GM18507 (cell line): ENCODE measurements at places on chromosomes 6 and 20.

DNA sequence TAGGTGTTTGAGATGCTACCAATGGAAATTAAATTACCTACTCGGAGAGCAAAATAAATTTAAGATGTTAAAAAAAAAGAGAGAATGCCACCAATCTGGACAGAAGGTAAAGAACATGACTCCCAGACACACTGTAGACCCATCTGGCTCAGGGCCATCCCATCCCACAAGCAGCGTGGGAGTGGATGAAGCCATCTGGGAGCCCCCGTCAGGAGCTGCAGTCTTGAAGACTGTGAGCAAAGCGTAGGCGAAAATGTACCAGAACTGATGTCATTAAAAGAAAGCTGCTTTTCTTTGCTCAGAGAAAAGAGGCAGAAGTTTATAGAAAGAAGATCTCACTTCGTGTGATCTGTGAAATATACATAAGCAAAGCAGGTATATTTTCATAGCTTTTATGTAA, 815.7 kb downstream of the QKI start:
- DNase-seq: no peak

DNA sequence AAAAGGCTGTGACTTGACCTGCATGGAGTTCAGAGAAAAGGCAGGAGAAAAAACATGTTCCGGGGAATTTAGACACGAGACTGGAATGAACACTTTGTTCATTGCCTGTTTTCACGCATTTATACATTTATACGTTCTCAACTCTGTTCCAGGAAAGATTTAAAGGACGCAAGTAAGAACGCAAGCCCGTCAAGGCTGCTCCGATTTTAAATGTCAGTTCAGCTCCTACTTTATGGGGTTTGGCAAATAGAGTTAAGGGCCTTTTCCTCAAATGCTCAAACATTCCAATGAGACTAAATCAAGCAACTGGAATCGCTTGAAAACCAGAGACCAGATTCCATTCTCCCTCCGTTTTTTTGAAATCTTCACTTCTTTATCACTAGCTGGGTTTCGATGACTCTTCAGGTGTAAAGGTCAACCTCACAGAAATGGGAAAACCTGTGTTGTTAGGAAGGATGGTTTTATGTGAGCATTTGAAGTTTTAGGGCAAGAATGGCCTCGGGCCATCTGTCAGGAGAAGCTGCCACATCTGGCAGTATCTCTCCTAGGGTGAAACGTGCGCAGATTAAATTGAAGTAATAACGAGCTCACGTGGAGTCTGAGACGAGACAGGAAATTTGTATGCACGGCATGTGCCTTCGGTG, 24.9 kb downstream of the TTLL2 start:
- no peak for DNase-seq

DNA sequence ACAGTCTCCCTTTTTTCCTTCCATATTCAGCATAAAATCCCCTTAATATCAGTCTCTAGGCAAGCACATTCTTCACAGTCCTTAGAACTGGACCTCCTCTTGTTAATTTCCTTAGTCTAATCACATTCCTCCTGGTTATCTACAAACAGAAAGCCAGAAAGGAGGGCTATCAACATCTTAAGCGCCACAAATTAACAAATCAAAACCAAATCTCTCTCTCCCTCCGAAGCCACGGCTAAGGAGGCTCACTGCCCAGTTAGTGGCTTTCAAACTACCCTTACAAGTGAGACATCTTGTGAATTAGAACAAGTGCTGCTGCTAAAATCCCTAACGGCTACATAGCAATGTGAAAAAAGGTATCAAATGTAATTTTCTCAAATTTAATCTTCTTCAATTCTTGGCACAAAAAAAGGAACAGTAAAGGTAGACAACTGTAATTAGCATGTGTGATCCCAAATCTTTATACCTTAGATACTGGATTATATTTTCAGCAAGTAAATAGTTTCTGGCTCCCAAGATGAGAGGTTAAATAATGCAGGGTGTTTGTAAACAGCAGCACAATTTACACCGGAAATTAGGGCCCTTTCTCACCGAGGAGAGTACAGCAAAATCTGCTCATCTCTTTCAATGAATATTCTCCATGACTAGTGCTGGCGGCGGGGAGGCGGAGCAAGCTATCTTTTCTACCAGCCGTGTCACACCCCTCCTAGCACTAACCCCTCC, 1.4 kb upstream of the TRIM39 start:
- DNase-seq: peak; percentile 47

DNA sequence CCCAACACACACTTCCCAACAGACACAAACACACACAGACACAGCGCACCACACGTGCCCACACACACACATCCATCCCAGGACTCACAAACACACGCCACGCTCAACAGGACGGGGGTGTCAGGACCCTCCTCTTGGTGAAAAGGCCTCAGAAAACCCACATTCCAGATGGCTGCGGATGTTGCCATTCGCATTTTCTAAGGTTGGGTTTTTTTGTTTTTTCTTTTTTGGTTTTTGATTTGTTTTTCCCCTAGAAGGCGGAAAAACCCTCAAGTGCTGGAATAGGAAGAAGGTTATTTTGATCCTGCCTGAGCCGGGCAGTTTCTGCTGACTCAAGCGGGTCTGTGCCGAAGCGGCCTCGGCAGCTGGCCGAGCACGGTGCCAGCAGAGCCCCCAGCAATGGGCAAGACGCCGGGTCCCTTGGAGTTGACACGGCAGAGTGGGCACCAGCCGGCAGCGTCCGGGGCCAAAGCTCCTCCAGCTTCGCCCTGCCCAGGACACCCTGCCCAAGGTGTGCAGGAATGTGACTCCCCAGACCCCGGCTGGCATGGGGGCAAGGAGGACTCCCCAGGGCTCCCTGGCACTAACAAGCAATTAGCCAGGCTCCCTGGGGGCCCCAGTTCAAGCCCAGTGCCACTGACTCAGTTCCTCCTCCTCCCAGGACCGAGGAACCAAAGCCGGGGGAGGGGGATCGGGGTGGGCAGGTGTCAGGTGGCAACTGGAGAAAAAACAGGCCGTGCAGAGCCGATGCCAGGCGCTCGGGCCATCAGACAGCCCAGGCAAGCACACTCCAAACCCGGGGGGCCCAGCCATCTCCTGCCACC, 40.9 kb upstream of the ZBP1 start:
- no peak for DNase-seq

DNA sequence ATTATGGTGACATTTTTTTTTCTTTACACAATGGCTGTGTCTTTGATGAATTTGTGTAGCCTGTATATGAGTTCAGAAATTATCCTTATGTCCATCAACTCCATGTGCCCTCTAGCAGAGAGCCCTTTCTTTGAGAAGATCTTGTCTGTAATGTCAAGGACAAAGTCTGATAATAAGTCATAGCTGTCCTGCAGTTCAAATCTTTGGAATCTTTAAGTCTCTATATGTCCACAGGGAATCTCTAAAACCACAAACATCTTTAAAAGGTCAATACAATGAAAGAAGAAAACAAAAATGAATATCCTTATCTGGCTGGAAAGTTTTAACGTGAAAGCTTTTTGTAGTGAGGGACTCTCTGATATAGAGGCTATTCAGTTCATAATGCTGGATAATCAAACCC, 16.9 kb upstream of the TMEM14A start:
- no peak for DNase-seq

DNA sequence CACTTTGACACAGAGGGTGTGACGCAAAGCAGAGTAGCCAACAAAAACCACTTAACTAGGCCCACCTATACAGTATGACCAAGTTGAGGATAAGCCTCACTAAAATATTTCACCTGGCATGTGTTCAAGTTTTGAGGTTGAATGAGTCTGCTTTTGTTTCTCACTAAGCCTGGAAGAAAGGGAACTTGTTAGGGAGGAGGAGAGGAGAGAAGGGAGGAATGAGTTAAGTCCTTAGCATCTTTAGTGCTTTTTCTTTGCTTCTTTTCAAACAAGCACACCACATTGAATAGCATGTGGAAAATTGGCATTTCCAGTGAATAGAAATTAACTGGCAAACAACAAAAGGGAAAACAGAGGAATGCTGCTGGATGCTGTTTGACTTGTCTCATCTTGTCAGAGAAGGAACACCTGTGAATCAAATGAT, 461.9 kb downstream of the GJA1 start:
- no peak for DNase-seq

DNA sequence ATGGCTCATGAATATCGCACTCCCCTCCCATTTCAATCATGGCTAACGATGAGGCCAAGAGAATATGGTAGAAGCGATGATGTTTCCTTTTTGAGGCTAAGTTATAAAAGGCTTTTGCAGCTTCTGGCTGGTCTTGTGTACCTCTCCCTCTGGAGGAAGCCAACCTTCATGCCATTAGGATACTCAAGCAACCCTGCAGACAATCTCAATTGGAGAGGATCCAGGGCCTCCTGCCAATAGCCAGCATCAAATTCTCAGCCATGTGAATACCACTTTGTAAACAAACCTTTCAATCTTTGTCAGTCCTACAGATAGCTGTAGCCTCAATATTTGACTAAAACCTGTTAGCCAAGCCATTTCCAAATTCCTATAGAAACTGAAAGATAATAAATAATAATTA, 738.4 kb downstream of the KIF16B start:
- no peak for DNase-seq
